Karpas-422 (cell line): ENCODE measurements at places on chromosomes 1 and 21. TPM values are rescaled to one million over a fixed set of nuclear protein-coding genes. Genes with fewer than 3 reads are reported as not detected.

FBXO2 gene
- total RNA-seq = not detected in 2 replicates

TSSK3 gene
- total RNA-seq = 1.4 and 1.5 TPM in 2 replicates

TACSTD2 gene
- not detected in 2 replicates for total RNA-seq

NBPF6 gene
- not detected in 2 replicates for total RNA-seq

SLAMF6 gene
- total RNA-seq = 19.3 and 66.0 TPM in 2 replicates

STUM gene
- 0.04 and 0.15 TPM in 2 replicates for total RNA-seq

CCDC17 gene
- total RNA-seq = 1.6 and 4.1 TPM in 2 replicates

LCE1B gene
- not detected in 2 replicates for total RNA-seq

MMP23B gene
- 1.3 and 2.7 TPM in 2 replicates for total RNA-seq

USP16 gene
- 16.2 and 27.3 TPM in 2 replicates for total RNA-seq

VPS72 gene
- 54.4 and 59.8 TPM in 2 replicates for total RNA-seq

OR2W3 gene
- total RNA-seq = not detected in 2 replicates

P3R3URF gene
- not detected in 2 replicates for total RNA-seq

PCP4L1 gene
- total RNA-seq = 0.14 TPM in 1 of 2 replicates, not detected in the other

HPDL gene
- not detected in 2 replicates for total RNA-seq

PTPN7 gene
- total RNA-seq = 33.4 and 39.2 TPM in 2 replicates

OR2G2 gene
- total RNA-seq = not detected in 2 replicates

FCGR1A gene
- not detected in 2 replicates for total RNA-seq

CFHR5 gene
- total RNA-seq = not detected in 2 replicates

CYP4A22 gene
- total RNA-seq = not detected in 2 replicates

SIPA1L2 gene
- 0.04 TPM in 1 of 2 replicates, not detected in the other for total RNA-seq

AGL gene
- total RNA-seq = 28.7 and 49.5 TPM in 2 replicates

PRAMEF26 gene
- total RNA-seq = not detected in 2 replicates

LCE1F gene
- not detected in 2 replicates for total RNA-seq

CLEC20A gene
- not detected in 2 replicates for total RNA-seq

ZNF695 gene
- 0.63 and 6.6 TPM in 2 replicates for total RNA-seq

LIPI gene
- not detected in 2 replicates for total RNA-seq

KRTAP12-2 gene
- total RNA-seq = not detected in 2 replicates

DDR2 gene
- 0.43 and 0.67 TPM in 2 replicates for total RNA-seq

PRAMEF8 gene
- not detected in 2 replicates for total RNA-seq

PTGFR gene
- not detected in 2 replicates for total RNA-seq

OR14I1 gene
- total RNA-seq = not detected in 2 replicates

KIFAP3 gene
- total RNA-seq = 4.4 and 8.1 TPM in 2 replicates

COA7 gene
- 10.8 and 11.3 TPM in 2 replicates for total RNA-seq

SPRR1B gene
- total RNA-seq = not detected in 2 replicates

LMOD1 gene
- total RNA-seq = not detected in 2 replicates

SFT2D2 gene
- 20.3 and 41.1 TPM in 2 replicates for total RNA-seq

B3GALT2 gene
- not detected in 2 replicates for total RNA-seq

DENND2C gene
- 0.11 and 0.60 TPM in 2 replicates for total RNA-seq
